ENCODE measurements at places on chromosomes 1 and 21.
A peak's percentile ranks its signal among the peaks of the same experiment; 100 is the strongest.

GRCh38 chr1:3277011-3277471 is 177.4 kb upstream of the ARHGEF16 start:
- no peak for DNase-seq

DNA sequence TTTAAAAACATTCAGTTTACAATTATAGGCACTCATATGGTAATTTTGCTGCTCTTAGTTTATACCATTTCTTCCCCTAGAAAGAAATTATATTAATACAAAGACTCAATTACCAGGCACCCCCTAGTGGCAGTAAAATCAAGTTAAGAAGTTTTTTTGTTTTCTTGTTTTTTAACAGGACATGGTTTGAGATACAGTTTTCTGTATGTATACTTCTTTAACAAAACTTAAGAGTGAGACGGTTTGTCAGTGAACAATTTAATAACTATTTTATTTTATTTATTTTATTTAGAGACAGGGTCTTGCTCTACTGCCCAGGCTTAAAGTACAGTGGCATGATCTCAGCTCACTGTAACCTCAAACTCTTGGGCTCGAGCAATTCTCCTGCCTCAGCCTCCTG is 224.6 kb downstream of the FAF1 start:
- peak; percentile 64 for DNase-seq

DNA sequence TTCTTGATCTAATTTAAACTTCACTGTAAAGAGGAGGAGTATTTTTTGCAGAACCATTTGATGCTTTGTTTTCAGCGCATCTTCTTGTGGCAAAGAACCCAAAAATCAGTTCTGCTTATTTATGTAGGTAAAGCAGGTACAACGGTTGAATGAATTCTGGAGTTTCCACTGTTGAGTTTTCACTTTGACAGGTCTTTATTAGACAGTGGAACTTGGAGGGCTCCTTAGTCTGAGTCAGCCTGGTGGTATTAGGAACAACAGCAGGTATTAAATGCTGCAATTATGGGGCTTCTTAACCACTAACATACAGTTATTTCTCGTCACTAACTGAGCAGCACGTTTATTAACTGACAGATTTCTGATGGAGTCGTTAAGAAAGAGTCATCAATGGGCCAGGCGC is 1.2 kb downstream of the LRIG2 start:
- no peak for DNase-seq

DNA sequence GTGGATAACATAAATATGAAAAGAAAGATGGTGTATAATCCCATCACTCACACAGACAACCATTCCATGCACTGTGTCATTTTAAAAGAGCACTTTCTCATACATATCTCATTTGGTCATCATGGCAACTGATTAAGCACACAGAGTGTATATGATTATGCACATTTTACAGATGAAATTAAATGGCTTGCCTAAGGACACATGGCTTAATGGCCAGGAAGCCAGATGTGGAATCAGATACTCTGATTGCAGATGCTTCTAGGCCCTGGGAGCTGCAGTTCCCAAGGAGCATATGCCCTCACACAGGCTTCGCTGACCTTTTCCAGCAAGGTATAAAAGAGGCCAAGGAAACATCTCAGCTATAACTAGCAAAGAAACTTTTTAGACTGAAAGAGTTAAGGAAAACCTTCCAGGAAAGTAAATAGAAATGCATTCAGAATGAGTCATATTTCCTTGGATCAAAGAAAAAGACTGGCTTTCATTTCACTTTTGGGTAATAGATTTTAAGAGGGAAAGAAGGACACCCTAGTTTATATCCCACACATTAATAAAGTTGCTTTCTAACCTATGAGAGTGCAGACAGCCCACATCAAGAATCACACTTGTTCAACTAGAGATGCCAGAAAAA is 19.6 kb upstream of the FAM89A start:
- peak; percentile 30 for DNase-seq

DNA sequence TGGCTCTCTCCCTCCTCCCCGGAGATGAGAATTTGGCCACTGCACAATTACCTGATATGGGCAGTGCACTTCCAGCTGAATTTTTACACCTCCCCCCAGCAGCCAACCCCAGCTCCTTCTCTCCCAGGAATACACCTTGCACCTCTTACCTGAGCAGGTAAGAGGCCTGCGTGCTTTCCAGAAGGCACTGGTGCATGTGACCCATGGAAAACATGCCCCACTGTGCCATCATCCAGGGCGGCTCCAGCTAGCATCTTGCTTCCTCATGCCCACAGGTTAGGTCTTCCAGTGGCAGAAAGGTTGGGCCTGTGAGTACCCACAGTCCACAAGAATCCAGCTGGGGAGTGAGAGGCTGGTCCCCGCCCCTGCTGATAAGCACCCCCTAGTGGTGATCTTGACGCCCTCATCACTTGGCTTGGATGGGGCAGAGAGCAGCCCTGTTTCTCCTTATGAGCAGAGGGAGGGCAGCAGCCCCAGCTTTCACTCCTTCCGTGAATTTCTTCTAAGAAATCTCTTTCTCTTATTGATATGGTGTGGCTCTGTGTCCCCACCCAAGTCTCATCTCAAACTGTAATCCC is 57.8 kb downstream of the EDARADD start:
- no peak for DNase-seq

GRCh38 chr1:116298746-116299145 is 74.3 kb upstream of the ATP1A1 start:
- no peak for DNase-seq

DNA sequence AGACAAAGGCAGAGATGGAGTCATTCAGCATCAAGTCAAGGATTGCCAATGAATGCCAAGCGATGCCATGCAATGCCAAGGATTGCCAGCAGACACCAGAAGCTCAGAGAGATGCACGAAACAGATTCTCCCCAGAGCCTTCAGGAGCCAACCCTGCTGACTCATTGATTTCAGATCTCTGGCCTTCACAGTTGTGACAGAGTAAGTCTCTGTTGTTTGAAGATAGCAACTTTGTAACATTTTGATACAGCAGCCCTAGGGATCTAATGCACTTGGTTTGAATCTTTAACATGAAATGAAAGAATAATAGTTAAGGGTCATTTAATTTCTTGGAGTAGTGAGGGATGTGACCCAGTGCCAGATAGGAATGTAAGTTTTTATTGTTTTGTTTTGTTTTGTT is 287.4 kb upstream of the RUNX1 start:
- peak; percentile 21 for DNase-seq

DNA sequence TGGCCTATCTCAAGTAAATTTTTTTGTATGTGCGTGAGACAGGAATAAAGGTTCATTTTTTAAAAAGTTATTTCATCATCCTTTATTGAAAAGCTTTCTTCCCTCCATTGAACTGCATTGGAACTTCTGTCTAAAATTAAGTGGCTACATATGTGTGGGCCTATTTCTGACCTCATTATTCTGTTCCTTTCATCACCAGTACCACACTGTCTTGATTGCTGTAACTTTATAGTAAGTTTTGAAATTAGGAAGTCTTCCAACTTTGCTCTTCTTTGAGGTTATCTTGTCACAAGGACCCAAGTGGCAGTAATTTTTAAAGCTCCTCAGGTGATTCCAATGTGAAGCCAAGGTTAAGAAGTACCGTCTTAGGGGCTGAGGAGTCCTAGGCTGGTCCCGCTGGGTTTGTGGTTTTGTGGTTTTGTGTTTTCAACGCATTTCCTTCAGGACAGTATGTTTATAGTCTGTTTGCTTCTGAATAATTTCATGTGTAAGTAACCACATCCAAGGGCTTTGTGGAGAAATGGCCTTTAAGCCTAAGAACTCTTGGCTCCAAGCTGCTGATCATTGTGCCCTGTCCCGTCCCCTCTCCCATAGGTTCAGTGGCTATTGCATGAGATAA is 12.4 kb upstream of the SCAF4 start:
- no peak for DNase-seq

- no peak for DNase-seq
Observed at GRCh38 chr21:42561762-42562650, 48.4 kb downstream of the SLC37A1 start.

- peak; percentile 64 for DNase-seq
Observed at GRCh38 chr21:41610042-41610839, 102.3 kb upstream of the TMPRSS2 start.

- DNase-seq: peak; percentile 56
Observed at GRCh38 chr21:17003763-17004373, 509.0 kb upstream of the CXADR start.

DNA sequence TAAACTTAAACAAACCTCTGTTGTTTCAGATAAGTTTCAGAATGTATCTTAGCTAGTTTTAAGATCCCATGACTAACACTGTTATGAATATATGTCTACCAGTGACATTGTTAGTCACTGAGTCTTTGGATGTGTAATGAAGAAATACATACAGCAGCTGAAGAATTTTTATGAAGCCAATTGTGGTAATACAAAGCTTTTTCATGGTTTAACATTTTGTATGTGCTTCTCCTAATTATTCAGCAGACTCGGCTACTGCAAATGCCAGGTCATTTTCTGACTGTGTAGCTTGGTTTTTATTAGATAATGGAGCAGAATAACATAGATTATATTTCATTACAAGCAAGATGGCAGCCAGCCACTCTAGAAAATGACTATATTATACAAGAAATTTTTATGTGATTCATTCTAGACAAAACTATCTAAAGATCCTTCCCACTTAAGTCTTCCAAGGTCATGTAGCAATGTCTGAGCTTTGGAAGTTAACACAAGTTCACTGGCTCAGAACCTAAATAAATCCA is 147.8 kb downstream of the TNFSF18 start:
- peak; percentile 88 for DNase-seq

DNA sequence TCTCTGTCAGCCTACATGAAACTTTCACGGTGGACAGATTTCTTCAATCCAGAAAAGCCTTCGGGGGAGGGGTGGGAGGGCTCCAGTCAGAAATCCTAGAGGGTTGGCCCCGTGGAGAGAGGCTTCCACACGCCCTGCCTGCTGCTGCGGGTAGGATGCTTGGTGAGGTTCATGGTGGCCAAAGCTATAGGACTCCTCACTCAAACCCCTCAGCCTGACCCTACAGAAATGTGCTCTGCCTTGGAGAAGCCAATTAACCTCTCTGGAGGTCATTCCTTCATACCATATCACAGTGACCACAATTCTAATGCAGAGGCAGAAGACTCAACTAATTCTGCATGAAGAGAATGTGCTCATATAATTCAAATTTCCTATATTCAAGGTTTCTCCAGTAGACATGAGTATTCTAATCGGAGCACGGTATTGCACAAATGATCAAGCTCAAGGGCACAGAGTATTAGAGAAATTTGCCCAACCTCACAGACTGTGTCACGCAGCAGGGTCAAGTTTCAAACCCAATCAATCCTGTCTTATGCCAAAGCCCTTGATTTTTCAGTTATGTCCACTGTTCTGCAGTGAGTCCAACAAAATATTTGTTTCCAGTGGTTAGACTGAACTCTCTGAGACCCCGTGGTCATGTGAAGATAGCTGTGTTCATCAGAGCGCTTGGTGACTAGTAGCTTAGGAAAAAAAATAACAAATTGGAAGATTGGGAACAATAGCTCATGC is 104.8 kb downstream of the TOMM20 start:
- no peak for DNase-seq

- DNase-seq: no peak
Observed at GRCh38 chr1:117591252-117591651, 14.6 kb upstream of the TENT5C start.

- DNase-seq: no peak
Observed at GRCh38 chr1:23593556-23594148, 34.4 kb upstream of the ID3 start.

GRCh38 chr21:39077876-39078275 is 105.4 kb downstream of the PSMG1 start:
- DNase-seq: no peak

DNA sequence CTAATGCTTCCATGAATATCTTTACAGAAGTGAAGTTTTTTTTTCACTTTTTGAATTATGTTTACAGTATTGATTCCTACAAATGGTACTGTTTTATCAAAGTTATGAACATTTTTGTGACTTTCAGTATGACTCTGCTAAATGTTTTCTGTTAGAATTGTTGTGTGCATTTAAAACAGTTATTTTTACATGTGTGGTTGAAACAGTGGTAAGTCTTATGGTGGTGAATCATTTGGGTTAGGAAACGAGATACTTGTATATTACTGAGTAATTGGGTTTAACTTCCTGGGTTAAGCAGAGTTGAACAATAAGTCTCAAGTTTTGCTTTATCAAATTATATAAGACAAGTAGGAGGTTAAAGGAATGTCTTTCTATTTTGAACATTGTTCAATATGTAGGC is 66.8 kb downstream of the VPS13D start:
- DNase-seq: peak; percentile 74

DNA sequence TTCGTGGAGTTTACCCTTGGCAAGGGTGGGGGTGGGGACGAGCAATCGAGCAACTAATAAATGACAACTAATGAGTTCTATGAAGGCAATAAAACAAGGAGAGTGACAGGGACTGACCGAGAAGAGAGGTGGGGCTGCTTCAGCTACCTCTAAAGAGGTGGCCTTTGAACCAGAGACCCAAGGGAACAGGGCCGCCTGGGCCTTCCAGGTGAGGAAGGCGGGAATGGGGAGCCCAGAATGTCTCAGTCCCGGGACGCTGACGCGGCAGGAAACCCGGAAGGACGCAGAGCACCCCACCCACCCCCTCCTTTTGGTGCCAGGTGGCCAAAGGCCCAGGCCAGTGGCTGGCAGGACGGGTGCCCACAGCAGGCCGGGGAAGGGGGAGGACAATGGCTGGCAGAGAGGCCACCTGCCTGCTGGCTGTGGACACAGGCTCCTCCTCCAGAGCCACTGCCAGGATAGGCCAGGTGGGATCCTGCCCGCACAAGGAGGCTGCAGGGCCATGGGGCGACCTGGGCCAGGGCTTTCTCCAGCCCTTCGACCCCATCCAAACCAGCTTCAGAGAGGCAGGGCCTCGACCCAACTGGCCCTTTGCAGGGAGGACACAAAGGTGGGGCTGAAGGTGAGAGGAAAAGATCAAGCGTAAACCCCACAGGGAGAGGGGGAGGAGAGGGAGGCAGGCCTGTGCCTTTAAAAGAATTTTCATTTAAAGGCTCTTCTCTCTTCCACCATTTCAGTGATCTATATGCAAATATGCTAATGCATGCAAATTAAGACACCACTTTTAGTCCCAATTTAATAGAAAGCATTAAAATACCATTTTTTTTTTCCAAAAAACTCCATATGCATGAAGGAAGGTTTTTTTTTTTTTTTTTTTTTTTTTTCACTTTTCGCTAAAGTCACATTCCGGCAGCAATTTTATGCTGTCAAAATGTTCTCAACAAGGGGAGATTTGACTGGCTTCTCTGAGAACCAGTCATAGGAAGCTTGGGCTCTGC is 58.1 kb downstream of the CASZ1 start:
- no peak for DNase-seq

DNA sequence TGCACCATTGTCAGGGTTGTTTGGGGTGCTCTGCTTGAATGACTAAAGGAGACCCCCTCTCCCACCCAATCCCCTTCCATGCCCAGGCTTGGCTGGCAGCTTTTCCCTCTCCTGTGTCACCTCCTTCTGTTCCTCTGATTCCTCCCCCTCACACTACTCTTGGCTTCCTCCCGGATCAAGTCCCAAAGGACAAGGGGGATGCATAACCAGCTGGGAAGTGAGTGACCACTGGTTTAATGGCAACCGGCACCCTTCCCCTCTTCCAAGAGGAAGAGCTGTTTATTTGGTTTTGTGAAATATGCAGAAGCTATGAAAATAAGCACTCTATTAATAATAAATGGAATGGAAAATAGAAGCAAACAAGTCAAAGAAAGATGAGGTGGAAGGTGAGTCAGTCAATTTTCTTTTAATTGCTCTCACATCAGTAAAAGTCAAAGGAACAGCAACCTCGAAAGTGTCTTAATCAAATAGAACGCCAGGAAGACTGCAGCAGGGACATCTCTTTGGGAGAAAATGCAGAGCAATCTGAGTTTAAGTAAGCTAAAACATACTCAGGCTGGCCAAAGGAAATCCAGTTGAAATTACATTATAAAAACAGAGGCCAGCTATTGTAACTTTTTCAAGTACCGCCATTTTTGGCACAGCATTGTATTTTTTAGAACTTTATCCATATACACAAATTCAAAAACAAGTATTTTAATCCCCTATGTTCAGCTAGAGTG is 322.5 kb downstream of the SIPA1L2 start:
- no peak for DNase-seq
